Panc1 (cell line): ENCODE measurements at places on chromosomes 4 and X.

DNA sequence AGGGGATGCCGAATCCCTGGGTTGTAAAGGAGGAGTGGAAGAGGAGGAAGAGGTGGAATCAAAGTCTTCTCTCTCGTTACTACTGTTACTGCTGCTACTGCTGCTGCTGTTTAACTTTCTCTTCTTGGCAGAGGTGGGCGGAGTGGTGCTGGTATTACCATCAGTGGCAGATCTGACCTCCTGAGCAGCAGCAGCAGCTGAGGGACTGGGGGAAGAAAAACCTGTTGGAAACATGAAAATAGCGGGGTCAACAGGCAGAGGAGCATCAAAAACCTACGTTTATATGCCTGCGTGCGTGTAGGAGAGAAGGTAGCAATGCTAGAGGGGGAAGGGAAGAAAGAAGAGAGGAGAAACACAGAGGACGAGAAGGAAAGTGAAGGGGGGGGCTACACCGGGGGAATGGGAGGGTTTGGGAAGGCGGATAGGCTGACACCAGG is 339 bp downstream of the CUL4B start:
- DNase-seq = peak; percentile 24

DNA sequence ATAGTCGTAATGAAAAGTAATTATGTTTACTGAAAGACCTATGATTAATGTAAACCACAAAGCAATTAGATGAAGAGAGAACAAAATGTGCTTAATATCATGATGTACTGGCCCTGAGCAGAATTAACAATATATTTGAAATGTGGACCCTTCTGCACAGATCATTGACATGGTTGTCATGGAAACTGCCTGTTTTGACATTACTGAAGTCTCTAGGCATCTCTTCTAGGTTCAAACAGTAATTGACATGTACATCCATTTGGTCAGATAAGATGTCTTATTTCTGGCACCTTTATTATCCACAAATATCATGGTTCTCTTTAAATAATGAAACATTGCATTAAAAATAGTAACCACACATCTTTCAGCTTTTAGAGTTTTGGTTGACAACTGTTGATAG is 251.7 kb upstream of the GNPDA2 start:
- no peak for DNase-seq

DNA sequence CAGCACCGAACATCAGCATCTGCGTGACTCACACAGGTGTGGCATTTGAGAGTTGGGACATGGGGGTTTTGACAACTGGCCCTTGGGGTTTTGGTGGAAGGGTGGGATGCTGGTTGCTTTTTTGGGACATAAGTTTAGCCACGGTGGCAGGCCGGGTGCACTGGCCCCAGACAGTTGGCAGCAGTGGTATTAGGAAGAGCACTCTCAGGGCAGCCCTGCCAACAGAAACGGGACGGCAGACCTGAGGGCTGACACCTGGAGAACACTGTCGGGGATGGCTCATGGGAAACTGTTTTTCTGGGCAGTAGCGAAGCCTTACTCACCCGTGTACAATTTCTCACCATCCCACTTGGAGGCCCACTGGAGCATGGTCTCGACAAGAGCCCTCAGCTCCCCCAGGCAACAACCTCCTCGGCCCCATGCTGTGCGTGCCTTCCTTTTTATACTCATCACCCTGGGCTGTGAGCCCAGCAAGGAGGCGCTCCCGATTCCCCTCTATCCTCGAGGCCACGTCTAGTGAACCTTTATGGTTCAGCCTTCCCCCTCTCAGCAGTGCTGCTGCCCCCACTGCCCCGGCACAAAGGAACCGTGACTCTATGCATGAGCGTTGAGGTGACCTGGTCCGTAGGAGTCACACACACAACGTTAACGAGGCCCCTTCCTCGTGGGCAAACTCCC is 30.6 kb downstream of the WDR1 start:
- no peak for DNase-seq

GRCh38 chr4:678331-679103 is 4.2 kb downstream of the MYL5 start:
- DNase-seq = no peak

GRCh38 chrX:68997511-68997910 is 167.7 kb downstream of the PJA1 start:
- DNase-seq = no peak

DNA sequence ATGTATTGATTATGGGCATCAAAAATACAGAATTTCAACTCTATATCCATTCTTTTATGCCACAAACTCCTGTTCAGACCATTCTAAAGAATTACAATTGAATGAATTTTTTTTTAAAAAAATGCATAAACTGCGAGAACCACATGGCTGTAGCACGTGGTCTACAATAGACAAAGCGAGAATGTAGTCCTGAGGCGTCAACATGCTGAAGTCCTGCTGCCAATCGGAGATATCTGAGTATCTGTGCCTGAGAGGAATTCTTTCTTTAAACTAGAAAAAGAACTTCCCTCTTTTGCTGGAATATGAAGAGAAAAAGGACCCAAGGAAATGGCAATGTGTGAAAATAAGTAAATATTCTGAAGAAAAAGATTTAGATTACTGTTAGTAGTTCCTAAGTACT is 105.7 kb downstream of the CDS1 start:
- DNase-seq = no peak

- peak; percentile 33 for DNase-seq
Observed at GRCh38 chrX:154051201-154051810, 31.6 kb upstream of the IRAK1 start.

- DNase-seq = no peak
Observed at GRCh38 chrX:31371956-31372355, 300.1 kb upstream of the FTHL17 start.
